ENCODE measurements at places on chromosomes 2 and 18. TPM values are rescaled to one million over a fixed set of nuclear protein-coding genes. Genes with fewer than 3 reads are reported as not detected.

DNA sequence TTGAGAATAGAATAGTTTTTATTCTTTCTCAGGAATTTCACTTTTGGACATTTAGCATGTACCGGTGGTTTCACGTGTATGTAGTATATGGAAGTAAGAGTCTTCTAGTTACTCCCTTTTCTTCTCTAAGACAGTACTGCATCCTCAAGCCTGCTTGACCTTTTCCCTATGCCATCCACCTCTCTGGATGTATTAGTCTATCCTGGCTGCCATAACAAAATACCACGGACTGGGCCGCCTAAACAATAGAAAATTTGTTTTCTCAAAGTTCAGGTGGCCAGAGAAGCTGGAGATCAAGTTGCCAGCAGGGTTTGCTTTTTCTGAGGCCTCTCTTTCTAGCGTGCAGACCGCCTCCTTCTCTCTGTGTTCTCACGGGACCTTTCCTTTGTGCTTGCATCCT is 1.3 kb upstream of the CMPK2 start:
- no peak for DNase-seq

Gene MC5R
- polyA plus RNA-seq = 1.1 TPM

GRCh38 chr2:219081096-219081495 is 20.4 kb upstream of the IHH start:
- no peak for DNase-seq

Gene SIX2
- 7.5 TPM for polyA plus RNA-seq

Gene MLPH
- 0.42 TPM for polyA plus RNA-seq

GRCh38 chr2:58508006-58508405 is 266.9 kb upstream of the FANCL start:
- no peak for DNase-seq

GRCh38 chr2:209236377-209236776 is 187.5 kb upstream of the MAP2 start:
- DNase-seq = no peak

DNA sequence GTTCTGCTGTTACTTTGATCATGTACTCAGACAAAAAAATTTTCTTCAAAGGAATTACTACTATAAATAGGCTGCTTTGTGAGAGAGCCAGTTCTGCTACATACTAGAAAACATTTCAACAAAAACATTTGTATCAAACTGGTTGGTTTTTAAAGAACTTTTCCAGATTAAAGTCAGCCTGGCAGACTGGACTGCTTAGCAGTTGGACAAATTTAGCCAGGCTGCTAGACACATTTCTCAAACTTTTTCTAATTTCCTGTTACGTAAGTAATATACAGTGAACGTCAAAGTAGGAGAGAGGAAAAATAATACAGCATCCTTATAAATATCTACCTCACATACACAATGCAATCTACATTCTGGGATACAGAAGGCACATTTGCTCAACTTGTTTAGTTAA is 109.5 kb downstream of the SP3 start:
- DNase-seq = peak; percentile 23

GRCh38 chr2:50449306-50449705 is 582.6 kb downstream of the NRXN1 start:
- DNase-seq = no peak

DNA sequence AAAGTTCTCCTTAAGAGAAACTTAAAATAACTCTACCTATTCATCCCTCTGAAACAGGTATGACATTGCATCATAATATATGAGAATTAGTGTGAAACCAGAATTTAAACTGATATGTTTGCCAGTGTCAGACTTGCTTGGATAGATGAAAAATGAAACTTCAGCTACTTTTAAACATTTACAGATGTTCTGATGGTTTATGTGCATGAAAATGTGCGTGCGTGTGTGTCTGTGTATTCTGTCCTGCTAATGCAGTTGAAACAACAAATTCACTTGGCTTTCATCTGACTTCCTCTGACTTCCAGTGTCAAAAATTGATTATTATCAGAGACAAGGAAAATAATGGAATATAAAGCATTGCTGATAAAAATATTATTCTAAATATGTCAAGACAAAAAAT is 719.4 kb downstream of the LRP1B start:
- no peak for DNase-seq

Gene SLC4A1AP
- polyA plus RNA-seq = 26.6 TPM

Gene SCYGR2
- not detected for polyA plus RNA-seq

Gene TLX2
- 0.08 TPM for polyA plus RNA-seq

Gene TRIM43B
- polyA plus RNA-seq = not detected

GRCh38 chr18:47264308-47264700 is 12.8 kb upstream of the SKOR2 start:
- no peak for DNase-seq

GRCh38 chr2:167005096-167005495 is 116.8 kb downstream of the XIRP2 start:
- DNase-seq = peak; percentile 3

DNA sequence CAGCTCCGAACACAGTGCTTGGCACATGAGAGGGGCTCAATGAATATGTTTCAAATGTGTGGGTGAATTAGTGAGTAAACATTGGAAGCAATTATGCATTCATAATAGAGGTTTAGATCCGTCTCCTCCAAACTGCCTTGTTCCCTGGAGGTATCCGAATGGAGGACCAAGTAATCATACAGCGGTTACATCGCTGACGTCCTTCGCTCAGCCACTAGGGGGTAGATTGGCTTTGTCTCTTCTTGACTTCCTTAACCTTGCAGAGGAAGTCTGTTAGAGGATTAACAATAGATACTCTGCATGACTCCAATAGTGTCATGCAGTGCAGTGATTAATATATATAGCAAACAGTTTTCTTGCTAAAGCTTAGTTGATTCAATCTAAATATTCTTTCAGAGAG is 517.0 kb downstream of the PTPRM start:
- DNase-seq = peak; percentile 18

- DNase-seq = no peak
Measured at GRCh38 chr2:59180621-59181020, 939.5 kb upstream of the FANCL start.

Gene CAPN13
- polyA plus RNA-seq = not detected

DNA sequence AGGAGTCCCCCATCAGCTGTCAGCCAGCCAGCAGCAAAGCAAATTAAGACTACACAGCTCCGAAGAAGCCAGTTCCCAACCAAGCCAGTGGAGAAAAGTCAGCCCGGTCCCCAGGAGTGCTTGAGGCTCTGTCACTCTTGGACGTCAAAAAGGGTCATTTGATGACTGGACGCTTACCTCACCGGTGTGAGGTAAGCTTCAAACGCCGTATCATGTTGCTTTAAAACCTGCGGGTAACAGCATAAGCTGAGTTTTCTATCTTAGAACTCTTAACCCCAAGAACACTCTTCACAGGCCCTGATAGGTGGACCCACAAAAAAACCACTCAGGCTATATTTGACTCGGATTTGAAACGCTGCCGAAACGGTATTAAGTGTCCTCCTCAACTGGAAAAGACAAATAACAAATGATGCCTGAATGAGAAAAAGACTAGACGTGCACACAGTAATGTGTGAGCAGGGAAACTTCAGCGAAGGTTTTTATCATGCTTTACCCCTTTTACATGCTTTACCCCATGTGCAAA is 682 bp upstream of the LNPK start:
- peak; percentile 41 for DNase-seq
